NCI-H2029 (cell line): ENCODE measurements at places on chromosomes 7 and 10.
A peak's percentile ranks its signal among the peaks of the same experiment; 100 is the strongest.

DNA sequence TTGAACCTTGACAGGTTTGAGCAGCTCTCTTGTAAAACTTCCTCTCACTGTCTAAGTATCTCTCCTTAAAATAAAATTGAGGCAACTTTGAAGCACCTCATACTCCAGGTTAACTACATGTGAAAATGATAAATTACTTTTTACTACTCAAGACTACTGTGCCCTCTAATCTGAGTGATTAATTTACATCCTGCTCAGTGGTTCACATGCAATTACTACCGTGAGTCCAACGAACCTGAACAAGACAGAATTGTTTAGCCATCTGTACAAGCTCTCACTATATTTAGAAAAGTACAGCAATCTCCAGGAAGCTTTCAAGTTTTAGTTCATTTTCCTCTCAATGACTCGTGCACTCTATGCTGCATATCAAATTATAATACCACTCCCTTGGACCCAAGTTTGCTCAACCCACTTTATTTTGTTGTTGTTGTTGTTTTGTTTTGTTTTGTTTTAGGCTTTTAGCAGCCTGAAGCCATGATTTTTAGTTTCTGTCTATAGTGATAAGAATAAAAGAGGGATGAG lies 21.2 kb downstream of the PDE1C start:
- no peak for DNase-seq

DNA sequence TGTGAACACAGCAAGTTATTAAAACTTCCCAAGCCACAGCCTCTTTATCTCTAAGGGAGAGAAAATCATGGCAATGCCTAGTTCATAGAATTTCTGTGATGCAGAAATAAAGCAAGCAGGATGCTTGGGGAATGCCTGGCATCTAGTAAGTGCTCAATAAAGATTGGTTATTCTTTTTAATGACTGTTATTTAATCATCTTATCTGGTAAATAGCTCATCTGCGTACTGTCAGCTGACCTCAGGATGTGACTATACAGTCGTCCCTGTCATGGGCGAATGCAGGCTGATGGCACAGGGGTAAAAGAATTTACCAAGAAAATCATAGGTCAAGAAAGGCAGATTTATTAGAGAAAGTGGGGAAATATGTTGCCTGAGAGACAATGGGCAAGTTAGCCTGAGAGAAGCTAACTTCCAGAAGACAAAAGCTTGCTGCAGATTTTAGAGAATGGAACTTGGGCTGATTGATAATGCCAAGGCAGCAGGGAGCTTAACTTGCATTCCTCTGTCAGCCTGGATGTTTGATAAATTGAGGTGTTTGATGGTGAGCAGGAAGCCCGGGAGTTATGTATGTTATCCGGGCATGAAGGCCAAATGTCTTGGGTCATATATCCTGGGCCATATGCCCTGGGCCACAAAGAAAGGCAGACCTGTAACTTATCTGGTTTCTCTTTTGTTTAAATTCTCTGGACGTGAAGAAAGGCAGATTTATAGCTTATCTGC lies 126.0 kb downstream of the KCNMA1 start:
- DNase-seq, result no peak

GRCh38 chr7:135790371-135790977 lies 41.9 kb upstream of the FAM180A start:
- no peak for DNase-seq

- DNase-seq, result no peak
Measured at GRCh38 chr10:129741280-129741977, 222.6 kb downstream of the EBF3 start.

DNA sequence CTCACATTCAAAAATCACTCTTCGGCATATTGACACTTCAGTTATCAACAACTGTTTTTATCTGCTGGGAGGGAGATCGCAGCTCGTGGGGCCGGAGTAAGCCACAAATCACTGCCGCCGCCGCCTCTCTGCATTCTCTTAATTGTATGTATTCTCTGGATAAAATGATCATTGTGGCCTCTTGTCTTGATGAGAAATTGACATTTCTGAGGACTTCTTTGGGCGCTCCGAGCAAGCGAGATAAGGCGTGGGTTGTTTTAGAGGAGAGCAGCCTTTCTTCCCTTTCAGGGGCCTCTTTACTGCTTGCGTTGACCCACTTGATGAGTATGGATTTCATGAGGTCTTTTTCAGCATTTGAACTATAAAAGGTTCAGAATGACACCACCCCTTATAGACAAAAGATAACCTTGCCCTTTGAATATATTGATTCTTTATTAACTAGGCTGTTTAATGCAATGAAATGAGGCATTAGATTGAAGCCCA lies 130.6 kb downstream of the EBF3 start:
- no peak for DNase-seq

DNA sequence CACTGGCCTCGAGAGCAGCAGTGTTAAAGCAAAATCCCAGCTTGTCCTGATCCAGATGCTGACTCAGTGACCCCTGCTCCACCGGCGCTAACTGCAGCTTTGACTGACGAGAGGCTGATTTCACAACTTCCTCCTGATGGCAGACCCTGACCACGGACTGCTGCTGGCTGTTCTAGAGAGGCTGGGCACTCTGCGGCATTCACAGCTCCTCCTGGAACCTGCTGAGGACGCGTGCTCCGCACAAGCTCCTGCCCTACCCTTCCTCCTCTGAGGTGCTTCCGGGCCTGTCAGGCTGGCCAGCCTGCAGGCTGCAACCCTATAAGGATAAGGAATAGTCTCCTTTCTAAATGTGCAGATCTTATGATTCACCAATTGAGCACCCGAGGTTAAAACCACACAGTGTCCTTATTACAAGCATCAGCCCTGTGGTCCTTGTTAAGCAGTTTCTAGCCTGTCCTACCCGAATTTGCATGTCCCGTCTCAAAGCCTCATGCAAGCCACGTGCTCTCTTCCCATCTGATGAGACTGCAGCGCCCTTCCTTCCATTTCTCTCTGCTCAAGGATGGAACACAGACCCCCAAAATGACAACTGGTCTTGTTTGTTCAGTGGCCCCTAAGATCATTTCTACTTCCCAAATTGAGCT lies 35.5 kb upstream of the NCAPG2 start:
- DNase-seq, result no peak

GRCh38 chr7:36010656-36011587 lies 142.1 kb upstream of the EEPD1 start:
- no peak for DNase-seq

GRCh38 chr7:46707973-46708372 lies 786.9 kb upstream of the IGFBP3 start:
- DNase-seq, result no peak

- no peak for DNase-seq
Measured at GRCh38 chr10:12655940-12656339, 306.6 kb downstream of the CAMK1D start.

DNA sequence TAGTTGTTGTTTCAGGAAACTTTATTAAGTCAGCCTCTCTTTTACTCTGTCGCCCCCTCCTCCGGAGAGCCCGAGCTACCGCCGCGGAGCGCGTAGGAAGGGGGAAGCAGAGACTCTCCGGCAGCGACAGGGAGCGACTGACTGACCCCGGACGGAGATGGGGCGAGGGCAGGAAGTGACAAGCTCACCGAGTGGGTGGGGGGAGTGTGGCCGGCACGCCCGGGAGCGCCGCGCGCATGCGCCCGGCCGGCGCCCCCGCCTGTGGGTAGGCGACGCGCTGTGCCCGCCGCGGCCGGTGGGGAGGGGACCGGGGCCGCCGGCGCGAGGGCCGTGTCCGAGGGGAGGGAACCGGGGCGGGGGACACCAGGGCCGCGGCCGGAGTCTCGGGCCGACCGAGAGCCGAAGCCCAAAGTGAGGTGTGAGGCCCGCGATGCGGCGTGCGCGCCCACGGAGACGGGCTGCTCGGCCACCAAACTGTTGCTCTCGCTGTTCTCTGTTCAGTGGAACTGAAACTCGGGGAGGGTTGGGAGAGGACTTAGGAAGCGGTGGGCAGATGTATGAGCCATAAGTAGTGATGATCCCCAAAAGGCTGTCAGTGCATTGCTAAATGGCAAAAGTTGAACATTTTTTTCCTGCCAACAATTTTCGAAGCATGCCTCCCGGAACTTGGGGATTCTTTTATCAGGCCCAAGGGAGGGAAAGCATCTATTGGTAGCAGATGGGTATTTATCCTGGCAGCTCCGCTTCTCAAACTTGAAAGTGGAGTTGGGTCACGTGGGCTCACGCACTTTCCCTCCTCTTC lies at the start of gene ZNF800:
Gene ZNF800 (minus strand): TSS at position 143 of the 802 bp plus-strand sequence. CDS start 1,151 bp downstream, outside the sequence.
- DNase-seq, result peak; percentile 71

GRCh38 chr10:117365612-117366011 lies 9.6 kb downstream of the PDZD8 start:
- no peak for DNase-seq

DNA sequence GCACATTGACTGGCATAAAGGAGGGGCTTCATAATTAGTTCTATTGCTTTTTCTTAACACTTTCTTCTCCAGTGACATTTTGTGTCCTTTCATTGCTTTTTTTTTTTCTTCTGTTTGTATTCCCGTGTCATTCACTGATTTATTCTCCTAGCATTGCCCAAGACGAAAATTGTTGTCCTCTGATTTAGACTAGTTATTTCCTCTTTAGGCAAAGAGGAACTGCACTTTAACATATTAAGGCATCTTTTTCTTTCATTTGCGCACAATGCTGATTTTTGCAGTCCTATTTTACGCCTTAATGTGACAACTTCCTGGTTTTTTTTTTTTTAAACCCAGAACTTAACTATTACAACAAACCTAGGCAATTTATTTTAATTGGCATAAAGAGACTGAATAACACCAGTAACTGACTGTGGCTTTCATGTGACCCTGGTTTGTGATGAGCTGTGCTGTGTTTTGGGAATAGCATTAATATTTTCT lies 39.7 kb downstream of the ARID5B start:
- no peak for DNase-seq

- no peak for DNase-seq
Measured at GRCh38 chr7:46139079-46139478, 218.0 kb upstream of the IGFBP3 start.

- no peak for DNase-seq
Measured at GRCh38 chr7:112965506-112965905, 121.1 kb downstream of the GPR85 start.
